ENCODE measurements at places on chromosomes 5 and 9.

DNA sequence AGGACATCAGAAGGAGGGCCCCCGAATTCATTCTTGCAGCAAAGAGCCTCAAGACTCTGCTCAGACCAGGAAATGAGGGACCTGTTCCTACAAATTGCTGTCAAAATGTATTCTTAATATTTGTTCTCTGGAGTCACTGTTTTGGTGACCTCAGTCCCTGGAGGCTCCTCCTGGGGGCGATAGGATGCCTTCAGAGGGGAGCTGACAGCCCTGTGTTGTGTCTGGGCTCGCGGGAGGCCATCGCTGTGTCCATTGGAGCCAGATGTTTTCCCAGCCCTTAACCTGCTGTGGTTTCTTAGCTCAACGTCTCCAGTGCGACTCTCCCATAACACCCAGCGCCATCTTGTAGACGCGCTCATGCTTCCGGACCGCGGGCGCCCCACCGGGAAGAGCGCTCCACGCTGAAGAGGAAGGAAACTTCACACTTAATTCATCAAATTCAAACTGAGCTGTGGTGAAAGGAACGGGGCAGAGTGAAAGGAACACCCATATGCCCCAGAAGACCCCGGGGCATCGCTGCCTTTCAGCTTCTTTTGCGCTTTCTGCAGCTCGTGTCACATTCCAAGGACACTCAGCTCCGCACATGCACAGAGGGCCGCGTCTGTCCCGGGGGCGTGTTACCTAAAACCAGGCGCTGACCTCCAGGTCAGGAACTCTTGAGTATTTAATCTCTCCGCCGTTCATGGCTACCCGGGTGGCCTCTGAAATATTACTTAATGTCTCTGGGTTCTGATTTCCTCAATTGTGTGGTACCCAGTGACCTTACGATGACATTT lies 112.3 kb upstream of the GDNF start:
- DNase-seq: no peak

DNA sequence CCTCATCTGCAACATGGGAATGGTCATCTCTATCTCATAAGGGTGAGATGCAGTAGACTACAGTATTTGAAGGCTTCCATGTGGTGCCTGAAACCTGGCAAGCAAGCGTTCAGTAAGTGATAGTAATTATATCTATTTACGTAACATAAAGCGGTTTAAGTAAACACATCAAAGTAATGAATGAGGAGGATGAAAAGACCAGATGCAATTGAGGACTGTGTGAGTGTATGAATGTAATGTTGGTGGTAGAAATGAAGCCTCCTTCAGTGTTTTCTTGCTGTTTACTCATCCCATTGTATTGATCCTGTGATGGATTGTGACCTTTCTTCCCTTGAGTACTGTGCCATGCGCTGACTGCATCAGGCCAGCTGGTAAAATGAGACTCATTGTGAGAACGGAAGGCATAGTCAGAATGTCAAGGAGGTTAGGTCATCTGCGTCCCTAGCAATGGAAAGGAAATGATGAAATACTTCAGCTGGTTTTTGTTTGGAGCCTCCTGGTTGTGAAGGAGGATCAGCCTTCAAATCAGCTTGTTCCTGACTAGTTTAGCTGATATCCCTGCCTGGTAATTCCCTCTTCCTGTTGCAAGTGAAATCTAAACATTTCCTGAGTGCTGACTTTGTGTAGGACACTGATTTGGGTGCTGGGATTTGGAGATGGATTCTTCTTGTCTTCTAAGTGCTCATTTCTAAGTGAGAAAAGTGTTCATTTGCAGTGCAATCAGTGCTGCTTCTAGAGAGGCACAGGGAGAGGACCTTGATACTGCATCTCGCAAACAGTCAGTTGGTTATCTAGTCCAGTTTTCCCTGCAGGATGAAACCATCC lies 35.6 kb downstream of the TNFSF8 start:
- no peak for DNase-seq

GRCh38 chr9:109903515-109904138 lies 123.6 kb downstream of the PALM2AKAP2 start:
- peak; percentile 26 for DNase-seq

- no peak for DNase-seq
Measured at GRCh38 chr5:74095871-74096270, 469.9 kb downstream of the ARHGEF28 start.

Data from activated CD8-positive, alpha-beta memory T cell treated with anti-CD3 and anti-CD28 coated beads, Interleukin-2, amount 50 U/mL, for 4 hours (primary cell).